ENCODE measurements at places on chromosomes 7 and 10.
A peak's percentile ranks its signal among the peaks of the same experiment; 100 is the strongest.

GRCh38 chr7:121436688-121437087 is 40.6 kb upstream of the FAM3C start:
- H3K27ac ChIP-seq: no peak overlapping the region
- H3K4me3 ChIP-seq: no peak overlapping the region
- H3K27me3 ChIP-seq: no peaks in the 10 kb centered on the region
- H3K4me1 ChIP-seq: peaks cover 35% of the 10 kb centered on the region
- DNase-seq: no peak

GRCh38 chr7:33854801-33855350 is 50.5 kb upstream of the BMPER start:
- no peaks in the 10 kb centered on the region for H3K4me1 ChIP-seq
- no peak for DNase-seq
- no peak overlapping the region for H3K27ac ChIP-seq
- H3K27me3 ChIP-seq: peaks cover 9% of the 10 kb centered on the region
- H3K36me3 ChIP-seq: no peaks in the 10 kb centered on the region

GRCh38 chr10:104322416-104322782 is 15.9 kb downstream of the ITPRIP start:
- H3K27me3 ChIP-seq: no peaks in the 10 kb centered on the region
- peak overlapping the region; percentile 16 for H3K4me3 ChIP-seq
- peak overlapping the region; percentile 82 for H3K27ac ChIP-seq
- H3K36me3 ChIP-seq: peaks cover 34% of the 10 kb centered on the region

- H3K4me3 ChIP-seq: no peak overlapping the region
- no peaks in the 10 kb centered on the region for H3K27me3 ChIP-seq
- H3K4me1 ChIP-seq: no peaks in the 10 kb centered on the region
Observed at GRCh38 chr10:44889834-44890233, 21.3 kb upstream of the TMEM72 start.

DNA sequence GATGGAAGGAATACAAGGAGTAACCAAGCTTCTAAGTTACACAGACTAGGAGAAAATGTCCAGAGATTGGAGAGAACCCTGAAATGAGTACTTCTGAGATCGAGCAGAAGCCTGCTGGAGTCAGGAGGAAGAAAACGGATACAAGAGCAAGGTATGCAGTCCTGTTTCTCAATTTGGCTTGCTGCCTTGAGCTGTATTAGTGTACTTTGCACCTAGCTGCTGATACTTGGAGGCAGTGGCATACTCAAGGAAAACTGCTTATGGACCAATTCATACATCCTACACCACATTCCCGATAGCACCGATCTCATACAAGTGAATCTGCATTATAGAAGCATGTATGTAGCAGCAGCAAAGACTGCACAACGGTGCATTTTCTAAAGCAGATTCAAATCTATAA is 14.4 kb downstream of the PIP4K2A start:
- no peaks in the 10 kb centered on the region for H3K27me3 ChIP-seq
- H3K27ac ChIP-seq: peak overlapping the region; percentile 32
- H3K4me1 ChIP-seq: peaks cover 84% of the 10 kb centered on the region

DNA sequence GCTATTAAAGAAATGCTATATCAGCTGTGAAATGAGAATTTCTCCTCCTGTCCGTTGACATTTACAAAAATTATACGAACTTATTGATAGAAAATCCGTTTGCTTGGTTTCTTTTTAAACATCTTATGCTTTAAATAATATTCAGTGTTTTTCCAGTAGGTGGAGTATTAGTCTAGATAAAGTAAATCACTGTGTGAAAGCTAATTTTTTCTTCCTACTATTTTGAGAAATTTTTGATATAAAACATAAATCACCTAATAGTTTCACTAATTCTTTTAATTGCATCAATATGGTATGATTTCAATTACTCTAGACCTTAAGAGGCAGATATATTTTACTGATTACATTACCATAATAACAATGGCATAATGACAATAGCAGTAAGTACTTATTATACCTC is 335.2 kb upstream of the C7orf33 start:
- no peaks in the 10 kb centered on the region for H3K4me1 ChIP-seq
- peaks cover 2% of the 10 kb centered on the region for H3K36me3 ChIP-seq
- H3K27ac ChIP-seq: no peak overlapping the region
- H3K4me3 ChIP-seq: no peak overlapping the region

- DNase-seq: no peak
- no peak overlapping the region for H3K4me3 ChIP-seq
Observed at GRCh38 chr7:36171503-36171902, 18.4 kb downstream of the EEPD1 start.

- H3K27ac ChIP-seq: no peak overlapping the region
- H3K4me3 ChIP-seq: no peak overlapping the region
- no peaks in the 10 kb centered on the region for H3K36me3 ChIP-seq
- H3K4me1 ChIP-seq: no peaks in the 10 kb centered on the region
- DNase-seq: no peak
Observed at GRCh38 chr10:33286157-33286934, 48.1 kb downstream of the NRP1 start.

DNA sequence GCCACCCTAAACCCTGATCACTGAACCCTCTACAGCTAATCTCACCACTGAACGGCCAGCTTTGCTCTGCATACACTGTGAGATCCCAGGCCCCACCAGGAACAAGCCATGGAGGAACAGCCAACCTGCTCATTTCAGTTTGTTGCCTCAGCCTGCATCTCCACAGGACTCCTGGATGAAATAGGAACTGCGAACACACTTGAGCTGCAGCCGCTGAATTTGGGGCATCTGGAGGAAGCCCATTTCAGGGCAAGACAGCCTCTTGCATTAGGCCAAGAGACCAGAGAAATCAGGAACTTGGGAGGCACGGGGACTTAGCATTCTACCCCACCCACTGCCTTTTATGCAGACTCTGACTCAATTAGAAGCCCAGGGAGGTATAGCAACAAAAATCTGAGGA is 14.5 kb upstream of the EGR2 start:
- DNase-seq: no peak
- no peak overlapping the region for H3K4me3 ChIP-seq
- H3K27me3 ChIP-seq: peaks cover 13% of the 10 kb centered on the region

- H3K27ac ChIP-seq: no peak overlapping the region
- peaks cover 3% of the 10 kb centered on the region for H3K27me3 ChIP-seq
Observed at GRCh38 chr10:97123765-97124164, 62.0 kb downstream of the SLIT1 start.

DNA sequence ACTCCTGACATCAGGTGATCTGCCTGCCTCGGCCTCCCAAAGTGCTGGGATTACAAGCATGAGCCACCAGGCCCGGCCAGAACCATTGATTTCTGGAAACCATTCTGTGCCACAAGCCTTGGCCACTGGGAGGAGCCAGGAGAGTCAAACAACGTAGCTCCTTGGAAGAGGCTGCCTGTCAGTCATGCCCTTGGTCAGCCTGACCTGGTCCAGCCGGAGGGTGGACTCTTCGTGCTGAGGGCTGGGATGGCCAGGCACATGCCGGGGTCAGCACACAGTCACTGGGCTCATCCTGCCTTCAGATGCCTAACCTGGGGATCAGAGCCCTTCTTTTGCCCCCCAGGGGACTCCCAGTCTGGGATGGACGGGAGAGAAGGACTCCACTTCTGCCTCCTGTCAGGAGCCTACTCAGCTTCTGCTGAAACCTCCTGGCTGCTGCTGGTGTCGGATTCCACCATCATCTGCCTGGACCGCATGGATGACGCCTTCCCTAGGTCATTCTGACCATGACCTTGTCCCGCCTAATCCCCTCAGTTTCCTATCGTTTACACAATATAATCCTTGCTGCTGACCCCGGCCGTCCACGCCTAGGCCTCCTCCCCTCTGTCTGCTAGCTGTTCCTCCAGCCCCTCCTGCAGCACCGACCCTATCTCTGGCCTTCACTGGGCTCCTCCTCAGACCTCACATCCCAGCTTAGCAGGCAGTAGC is 30.4 kb downstream of the TMEM270 start:
- no peak for DNase-seq
- H3K36me3 ChIP-seq: no peaks in the 10 kb centered on the region
- H3K4me1 ChIP-seq: peaks cover 8% of the 10 kb centered on the region
- H3K27me3 ChIP-seq: peaks cover 17% of the 10 kb centered on the region

- DNase-seq: no peak
- H3K4me3 ChIP-seq: no peak overlapping the region
- H3K4me1 ChIP-seq: no peaks in the 10 kb centered on the region
- H3K36me3 ChIP-seq: peaks cover 3% of the 10 kb centered on the region
Observed at GRCh38 chr7:64037095-64037494, 8.1 kb upstream of the ZNF727 start.

DNA sequence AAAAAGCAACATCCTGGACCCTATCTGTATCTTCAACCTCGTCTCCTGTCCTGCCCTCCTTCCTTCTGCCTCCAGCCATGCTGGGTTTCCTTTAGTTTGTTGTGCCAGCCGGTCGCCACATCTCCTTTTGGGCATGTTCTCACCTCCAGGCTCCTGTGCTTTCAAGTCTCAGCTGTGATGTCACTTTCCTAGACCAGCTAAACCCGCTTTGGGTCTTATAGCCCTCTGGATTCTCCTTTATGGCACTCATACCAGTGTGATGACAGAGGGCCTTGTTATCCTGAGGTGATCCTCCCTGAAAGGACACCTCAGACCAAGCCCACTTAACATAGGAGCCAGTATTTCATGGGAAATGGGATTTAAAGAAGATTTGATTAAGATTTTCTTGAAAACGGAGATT is 108.6 kb downstream of the EMX2 start:
- peaks cover 5% of the 10 kb centered on the region for H3K36me3 ChIP-seq
- H3K4me3 ChIP-seq: no peak overlapping the region
- DNase-seq: no peak
- H3K27me3 ChIP-seq: peaks cover 24% of the 10 kb centered on the region
- no peak overlapping the region for H3K27ac ChIP-seq
- peaks cover 14% of the 10 kb centered on the region for H3K4me1 ChIP-seq

DNA sequence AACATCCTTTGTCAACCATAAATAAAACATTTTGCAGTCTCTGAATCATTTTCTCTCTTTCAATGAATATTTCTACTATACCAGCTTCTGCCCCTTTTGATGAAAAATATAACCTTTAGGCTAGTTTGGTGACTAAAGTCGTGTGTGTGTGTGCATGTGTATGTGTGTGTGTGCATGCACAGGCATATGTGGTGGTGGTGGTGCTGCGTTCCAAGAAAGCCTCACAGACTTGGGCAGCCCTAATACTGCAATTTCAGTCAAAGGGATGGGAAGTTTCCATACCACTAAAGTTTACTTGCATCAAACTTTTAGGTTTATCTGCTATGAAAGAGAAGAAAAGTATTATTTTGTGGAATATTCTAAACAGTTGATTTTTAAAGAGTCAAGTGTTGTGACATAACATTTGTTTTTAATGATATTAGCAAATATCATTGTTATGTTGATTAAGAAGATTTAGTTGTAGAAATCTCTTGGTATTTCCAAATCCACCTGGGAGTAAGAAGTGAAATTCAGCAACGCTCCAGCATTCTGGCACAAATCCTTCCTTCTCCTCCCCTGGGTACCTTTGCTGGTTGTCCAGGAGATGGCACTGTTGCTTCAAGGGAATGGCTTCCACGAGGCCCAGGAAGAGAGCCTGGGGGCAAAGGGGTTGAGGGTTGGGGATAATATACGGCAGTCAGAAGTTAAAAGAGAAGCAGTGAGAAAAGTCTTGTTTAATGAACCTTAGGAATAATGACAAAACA is 41.5 kb downstream of the ASB4 start:
- H3K4me3 ChIP-seq: no peak overlapping the region
- H3K36me3 ChIP-seq: no peaks in the 10 kb centered on the region
- H3K27me3 ChIP-seq: peaks cover 8% of the 10 kb centered on the region
- DNase-seq: peak; percentile 4

- DNase-seq: no peak
- H3K36me3 ChIP-seq: no peaks in the 10 kb centered on the region
- peaks cover 5% of the 10 kb centered on the region for H3K4me1 ChIP-seq
- no peak overlapping the region for H3K27ac ChIP-seq
- H3K4me3 ChIP-seq: no peak overlapping the region
Observed at GRCh38 chr7:36260481-36260880, 107.4 kb downstream of the EEPD1 start.

- H3K4me3 ChIP-seq: no peak overlapping the region
- H3K27me3 ChIP-seq: peaks cover 1% of the 10 kb centered on the region
- H3K27ac ChIP-seq: no peak overlapping the region
- no peak for DNase-seq
Observed at GRCh38 chr7:130207033-130207432, 627 bp upstream of the SSMEM1 start.
